ENCODE measurements at places on chromosomes 11 and 22.

DNA sequence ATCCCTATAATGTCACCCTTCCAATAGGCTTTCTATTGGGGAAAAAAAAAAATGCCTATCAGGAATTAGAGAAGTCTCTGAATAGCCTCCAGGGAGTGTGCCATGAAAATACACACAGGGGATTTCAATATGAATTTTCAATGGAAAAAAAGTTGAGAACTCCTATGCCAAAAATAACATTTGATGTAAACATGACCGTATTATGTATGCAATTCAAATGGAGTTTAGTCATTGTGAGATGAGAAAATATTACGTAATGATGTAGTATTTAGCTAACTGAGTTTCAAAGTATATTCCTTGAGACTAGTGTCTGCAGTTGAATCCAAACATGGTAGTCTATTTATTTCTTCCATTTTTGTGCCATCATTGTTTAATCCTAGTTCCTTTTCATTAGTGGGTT, 182.3 kb downstream of the BLID start:
- DNase-seq = no peak

DNA sequence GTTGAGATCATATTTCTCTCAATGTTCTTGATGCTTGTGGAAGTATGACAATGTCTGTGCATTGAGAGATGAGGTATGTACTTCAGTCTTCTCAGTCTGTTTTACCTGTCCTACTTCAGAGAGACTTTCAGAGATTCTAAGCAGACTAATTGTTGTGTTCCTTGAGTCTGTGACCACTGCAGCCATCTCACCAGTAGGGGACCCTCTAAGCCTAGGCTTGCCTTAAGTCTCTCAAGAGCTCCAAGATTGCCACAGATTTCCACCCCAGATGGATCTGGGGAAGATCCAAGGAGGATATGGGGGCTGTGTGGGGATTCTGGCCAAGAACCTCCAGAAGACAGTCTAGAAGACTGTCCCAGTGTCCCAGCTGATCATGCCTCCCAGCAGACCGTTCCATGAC, 179.9 kb upstream of the PLET1 start:
- no peak for DNase-seq

DNA sequence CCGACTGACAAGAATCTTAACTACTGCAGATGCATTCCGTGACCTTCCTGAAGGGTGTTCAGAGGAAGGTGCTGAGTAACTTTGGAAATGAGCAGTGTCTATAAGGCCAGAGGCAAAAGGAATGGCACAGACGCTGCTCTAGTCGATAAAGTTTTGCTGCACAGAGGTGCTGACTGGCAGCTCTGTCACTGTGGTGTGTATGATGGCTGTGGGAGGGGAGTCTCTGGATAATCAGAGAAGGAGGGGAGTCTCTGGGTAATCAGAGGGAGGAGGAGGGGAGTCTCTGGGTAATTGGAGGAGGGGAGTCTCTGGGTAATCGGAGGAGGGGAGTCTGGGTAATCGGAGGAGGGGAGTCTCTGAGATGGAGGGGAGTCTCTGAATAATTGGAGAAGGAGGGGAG, 18.4 kb downstream of the PTDSS2 start:
- DNase-seq = no peak

DNA sequence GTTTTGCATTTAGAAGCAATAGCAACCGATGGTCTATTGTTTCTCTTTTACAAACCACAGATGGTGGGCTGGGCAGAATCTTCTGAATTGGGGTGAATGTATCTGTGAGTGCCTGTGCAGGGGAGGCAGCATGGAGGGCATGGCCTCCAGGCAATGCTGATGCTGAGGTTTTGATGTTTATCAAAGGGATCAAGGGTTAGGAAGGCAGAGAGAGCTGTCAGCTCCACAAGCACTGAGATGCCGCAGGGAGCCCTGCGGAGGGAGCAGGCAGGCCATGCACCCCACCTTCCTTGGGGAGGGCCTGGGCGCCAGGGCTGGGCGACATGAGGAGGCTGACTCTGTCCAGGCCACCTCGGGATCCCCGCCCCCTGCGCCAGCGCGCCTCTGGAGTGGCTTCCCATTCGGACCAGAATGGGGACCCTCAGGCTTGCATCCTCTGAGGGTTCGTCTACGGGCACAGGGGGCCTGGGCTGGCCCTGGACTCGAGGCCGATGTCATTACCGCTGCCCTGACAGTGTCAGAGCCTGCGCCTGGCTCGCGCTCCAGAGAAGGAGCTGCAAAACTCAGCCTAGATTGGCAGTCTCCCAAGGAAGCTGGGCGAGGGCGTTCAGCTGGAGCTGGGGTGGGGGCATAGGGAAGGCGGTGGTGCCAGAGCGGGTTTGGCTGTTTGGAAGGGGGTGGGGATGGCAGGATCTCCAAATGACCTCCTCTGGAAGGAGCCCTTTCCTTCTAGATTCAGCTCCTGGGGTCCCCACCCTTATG, 13.9 kb upstream of the TH start:
- no peak for DNase-seq

DNA sequence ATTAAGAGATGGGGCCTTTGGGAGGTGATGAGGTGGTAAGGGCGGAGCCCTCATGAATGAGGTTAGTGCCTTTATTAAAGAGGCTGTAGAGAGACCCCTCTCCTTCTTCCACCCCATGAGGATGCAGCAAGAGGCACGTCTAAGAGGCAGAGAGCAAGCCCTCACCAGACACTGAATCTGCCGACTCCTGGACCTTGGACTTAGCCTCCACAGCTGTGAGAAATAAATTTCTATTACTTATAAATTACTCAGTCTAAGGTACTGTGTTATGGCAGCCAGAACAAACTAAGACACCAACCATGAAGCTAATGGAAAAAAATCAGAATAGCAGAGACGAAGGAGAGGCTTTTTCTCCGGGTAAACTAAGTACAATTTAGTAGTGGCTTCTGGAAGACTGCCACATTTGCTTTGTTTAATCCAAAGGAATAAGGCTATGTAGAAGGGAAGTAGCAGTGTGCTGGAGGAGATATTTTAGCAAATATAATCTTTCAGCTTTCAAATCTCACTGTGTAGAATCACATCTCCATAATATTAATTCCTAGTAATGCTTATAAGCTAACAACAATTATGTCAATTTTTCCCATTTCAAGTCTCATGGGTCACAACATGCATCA, 12.3 kb upstream of the SIK2 start:
- DNase-seq = no peak

GRCh38 chr11:45385844-45386243, 99.7 kb upstream of the SYT13 start:
- no peak for DNase-seq

DNA sequence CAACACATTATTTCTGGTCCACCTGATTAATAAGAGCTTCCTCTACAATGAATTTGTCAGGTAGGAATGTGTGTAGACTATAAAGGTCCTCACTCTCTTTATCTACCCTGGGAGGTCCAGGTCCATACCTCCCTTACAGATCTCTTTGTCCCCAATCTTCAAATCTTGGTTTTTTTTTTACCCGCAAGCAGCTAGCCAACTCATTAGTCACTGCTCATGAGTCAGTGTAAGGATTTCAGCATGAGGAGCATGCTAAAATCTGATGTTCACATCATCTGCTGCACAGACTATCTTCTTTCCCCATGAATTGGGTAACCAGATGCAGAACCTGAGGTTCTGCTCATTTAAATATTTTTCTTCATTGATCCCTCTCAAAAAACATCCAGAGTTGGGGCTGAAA, 397.0 kb upstream of the ISX start:
- DNase-seq = no peak

All from activated naive CD4-positive, alpha-beta T cell treated with anti-CD3 and anti-CD28 coated beads, Interleukin-2, amount 50 U/mL, for 16 hours (primary cell).